ENCODE measurements at places on chromosomes 3 and 15.

- DNase-seq: no peak
These were observed 23.1 kb downstream of the SYN2 start for GRCh38 chr3:12027184-12027846.

DNA sequence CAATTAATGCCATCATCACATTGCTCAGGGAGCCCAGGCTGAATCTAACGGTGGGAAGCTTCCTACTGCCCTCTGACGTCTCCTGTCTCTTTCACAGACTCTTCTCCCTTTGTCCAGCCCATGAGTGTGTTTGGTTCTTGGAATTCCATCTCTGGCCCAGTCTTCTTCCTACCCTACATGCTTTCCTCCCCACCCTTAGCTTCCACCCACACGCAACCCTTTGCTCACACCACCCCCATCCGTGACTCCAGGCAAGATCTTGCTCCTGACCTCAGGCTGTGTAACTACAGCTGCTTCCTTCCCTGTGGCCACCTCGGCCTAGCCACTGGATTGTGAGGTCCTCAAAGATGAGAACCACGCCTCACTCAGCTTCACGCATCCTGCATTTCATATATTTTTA, 72.3 kb upstream of the THBS1 start:
- DNase-seq: no peak

DNA sequence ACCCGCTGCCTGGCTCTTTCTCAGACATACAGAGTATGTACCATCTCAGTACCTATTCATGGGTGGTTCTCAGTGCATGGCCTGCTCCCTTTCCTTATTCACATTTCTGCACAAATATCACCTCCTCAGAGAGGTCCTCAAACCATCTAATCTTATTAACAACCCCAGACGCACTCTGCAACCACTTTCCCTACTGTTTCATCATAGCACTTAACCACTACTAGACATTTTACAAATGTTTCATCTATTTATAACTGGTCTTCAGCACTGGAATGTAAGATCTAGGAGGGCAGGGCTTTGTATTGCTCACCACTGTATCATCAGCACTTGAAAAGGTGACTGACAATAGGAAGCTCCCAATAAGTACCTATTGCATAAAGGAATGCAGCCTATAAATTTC, 45.1 kb downstream of the TNIK start:
- DNase-seq: no peak

DNA sequence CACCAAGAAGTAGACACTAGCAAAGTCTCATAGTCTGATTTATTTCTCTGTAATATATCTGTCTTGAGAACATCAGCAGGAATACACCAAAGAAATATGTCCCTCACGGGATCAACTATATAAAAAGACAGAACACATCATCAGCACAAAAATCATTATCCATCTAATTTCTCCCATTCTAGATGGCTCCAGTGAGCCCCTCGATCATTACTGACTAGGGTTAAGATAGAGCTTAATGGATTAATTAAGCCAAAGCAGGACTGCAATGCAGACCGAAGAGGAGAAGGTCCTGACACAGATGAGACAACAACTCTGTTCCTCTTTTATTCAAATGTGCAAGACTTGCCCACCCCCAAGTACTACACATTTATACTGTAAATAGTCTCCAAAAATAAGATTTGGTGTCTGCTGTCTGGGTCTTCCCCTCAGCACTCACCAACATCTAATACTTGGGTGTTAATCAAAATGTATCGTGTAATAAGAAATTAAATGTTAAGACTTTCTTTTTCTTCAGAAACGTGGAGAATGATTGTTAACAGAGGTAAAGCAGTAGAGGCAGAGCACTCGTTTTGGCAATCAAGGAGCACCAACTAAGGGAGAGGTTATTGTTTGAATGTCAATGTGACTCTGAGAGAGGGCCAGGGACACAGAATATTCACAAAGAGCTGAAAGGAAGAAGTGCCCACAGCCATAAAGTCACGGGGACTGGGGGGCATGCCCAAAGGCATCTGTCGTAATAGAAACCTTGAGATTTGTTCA, 133.6 kb downstream of the TIGIT start:
- DNase-seq: no peak

All from stimulated activated CD8-positive, alpha-beta memory T cell treated with anti-CD3 and anti-CD28 coated beads, Interleukin-7, amount 100 ng/mL, for 48 hours (primary cell).